ENCODE measurements at places on chromosomes 3 and 15.
A peak's percentile ranks its signal among the peaks of the same experiment; 100 is the strongest.

- DNase-seq: no peak
Measured at GRCh38 chr3:135311699-135312098, 516.6 kb downstream of the EPHB1 start.

DNA sequence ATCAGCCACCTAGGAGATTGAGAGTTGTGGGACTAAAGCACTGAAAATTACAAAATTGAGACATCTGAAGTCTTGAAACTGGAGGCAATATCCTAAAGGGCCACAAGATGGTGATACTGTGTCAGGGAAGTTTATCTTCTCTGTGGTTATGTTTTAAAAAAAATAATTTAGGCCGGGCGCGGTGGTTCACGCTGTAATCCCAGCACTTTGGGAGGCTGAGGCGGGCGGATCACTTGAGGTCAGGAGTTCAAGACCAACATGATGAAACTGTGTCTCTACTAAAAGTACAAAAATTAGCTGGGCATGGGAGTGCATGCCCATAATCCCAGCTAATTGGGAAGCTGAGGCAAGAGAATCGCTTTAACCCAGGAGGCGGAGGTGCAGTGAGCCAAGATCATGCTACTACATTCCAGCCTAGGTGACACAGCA lies 17.9 kb upstream of the NIT2 start:
- peak; percentile 78 for DNase-seq

DNA sequence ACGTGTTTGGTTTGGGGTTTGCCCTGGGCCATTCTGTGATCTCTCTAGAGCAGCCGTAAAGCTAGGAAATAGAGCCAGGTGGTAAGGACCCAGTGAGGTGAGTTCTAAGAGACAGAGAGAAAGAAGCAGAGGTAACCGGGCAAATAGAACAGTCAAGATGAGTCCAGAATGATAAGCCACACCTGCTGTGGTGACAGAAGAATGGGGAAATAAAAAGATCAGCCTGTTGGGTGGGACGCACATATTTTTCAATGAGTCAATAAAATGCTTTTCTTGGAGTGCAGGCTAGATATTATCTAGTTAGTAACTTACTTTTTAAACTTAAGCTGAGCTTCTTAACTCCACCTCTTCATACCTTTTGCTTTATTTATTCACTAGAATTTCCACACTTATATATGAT lies 135.0 kb downstream of the NFKBIZ start:
- DNase-seq: no peak

DNA sequence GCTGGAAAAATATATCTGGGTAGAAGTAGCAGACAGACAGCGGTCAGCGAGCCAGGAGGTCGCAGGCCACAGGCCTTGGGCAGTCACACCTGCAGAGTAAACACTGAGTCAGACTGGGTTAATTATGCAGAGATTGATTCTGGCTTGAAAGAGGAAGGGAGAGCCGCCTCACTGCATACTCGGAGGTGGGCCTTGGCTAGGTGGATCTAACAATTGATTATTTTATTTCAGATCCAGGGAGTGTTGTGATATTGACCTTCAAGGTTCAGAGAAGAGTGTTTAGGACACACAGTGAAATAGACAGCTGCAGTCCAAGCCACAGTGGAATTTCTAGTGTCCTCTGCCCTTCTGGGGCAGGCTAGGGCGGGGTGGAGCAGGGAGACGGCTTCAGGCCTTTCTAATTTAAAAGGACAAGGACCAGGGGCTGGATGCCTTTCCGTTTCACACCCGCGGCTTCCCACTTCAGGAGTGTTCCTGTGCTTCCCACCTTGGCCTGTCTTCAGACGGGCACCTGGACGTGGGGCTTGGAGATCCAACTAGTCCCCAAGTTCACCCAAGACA lies 237.3 kb downstream of the XXYLT1 start:
- no peak for DNase-seq

DNA sequence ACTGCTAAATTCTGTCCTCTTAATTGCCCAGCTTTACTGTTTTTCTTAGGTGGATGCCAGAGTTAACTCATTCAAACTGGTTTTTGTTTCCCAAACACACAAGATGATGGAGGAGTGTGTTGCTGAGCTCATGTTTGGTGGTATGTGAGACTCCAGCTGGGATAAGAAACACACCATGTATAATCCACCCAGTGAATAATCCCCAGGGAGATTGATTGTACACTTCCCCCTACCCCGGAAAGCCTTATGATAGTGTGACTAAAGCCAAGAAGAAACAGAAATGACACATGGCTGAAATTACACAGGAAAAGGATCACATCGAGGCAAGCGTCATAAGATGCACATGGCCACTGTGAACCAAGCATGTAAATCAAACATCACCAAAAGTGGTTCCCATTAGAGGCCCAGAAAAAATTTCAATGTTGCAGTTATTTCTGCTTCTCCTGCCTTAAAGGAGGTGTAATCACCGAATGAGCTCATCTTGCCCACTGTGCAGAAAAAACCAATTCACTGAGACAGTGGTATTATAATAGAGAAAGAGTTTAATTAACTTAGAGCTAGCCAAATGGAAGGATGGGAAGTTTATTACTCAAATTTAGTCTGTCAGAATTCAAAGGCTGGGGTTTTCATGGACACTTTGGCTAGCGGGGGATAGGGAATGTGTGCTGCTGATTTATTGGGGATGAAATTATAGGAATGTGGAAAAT lies 56.7 kb upstream of the MAGI1 start:
- DNase-seq: no peak

DNA sequence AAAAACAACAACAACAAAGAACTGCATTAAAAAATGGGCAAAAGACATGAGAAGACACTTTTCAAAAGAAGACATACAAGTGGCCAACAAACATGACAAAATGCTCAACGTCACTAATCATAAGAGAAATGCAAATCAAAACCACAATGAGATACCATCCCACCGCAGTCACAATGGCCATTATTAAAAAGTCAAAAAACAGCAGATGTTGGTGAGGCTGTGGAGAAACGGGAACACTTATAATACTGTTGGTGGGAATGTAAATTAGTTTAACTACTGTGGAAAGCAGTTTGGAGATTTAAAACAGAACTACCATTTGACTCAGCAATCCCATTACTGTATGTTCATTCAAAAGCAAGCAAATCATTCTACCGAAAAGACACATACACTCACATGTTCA lies 15.1 kb downstream of the EIF1B start:
- no peak for DNase-seq

GRCh38 chr3:134374105-134374790 lies at the start of gene AMOTL2:
Gene AMOTL2, minus strand, starts transcription at chr3:134374447. Its CDS starts 3,014 bp downstream, at chr3:134371433.
- no peak for DNase-seq

DNA sequence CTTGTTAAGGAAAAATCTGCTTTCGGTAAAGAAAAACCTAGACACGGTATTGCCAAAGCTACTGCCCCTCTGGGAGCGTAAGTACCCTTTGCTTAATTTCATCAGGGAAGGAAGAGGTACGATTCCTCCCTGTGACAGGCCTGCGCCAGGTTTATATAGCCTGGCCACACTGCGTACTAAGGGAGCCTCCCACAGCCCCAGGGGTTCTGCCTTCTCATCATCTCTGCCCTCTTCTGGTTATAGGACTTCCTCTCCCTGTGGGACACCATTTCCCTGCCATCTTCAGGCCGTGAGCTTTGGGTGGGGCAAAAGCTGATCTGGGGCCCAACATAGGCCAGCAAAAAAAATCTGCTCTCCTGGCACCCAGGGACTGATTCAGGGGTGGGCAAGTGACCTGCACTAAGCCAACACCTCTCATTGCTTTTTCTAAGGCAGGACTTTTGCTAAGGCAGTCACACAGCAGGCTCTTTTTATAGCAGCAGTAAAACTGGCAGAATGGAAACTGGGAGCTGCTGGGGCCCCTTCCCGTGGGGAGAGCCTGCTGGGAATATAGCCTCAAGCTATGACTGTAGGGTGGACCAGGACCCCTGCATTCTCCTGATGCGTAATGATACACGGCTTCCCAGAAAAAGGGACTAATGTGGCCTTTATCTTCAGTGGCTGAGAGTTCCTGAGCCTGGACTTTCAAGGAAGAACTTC lies 76.2 kb downstream of the PRICKLE2 start:
- DNase-seq: no peak

DNA sequence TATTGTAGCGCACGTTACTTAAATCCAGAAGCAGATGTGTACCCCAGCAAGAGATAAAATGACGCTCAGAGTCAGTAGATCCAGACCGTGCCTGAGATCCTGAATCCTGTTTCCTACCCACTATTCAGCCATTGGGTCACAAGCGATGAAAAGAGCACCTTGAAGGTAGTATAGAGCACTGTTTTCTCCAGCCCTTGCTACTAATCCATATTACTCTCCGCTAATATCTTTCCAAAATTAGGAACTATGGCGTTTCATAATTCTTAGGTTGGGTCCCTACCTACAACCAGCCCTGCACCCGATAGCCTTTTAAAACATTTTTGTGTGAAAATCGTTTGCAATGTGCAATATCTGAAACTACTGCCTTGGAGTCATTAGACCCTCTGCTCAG lies 596 bp downstream of the BTD start:
- no peak for DNase-seq

GRCh38 chr3:185528532-185528931 lies 23.9 kb downstream of the LIPH start:
- DNase-seq: no peak

DNA sequence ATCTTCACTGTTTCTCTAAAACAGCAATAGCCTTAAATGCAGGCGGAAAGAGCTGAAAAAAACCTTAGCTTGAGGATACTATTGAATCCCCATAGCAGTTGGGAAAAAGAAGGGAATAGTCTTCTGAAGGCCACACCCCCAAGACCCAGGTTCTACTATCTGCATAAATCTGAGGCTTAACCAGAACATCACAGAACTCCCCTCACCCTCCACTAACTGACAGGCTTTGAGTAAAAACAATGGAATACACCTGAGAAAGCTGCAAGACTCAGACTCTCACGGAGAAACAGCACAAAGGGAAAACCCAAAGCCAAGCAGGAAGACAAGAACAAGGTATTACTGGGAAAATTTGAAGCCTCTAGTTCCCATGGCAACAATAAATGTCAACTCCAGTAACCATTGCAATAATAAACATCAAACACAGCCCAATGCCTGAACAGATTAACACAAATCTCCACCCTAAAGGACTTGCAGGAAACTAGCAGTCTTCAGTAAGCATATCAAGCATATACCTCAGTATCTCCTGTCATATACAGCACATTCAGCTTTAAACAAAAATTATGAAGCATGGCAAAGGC lies 56.4 kb downstream of the TMCC1 start:
- no peak for DNase-seq

DNA sequence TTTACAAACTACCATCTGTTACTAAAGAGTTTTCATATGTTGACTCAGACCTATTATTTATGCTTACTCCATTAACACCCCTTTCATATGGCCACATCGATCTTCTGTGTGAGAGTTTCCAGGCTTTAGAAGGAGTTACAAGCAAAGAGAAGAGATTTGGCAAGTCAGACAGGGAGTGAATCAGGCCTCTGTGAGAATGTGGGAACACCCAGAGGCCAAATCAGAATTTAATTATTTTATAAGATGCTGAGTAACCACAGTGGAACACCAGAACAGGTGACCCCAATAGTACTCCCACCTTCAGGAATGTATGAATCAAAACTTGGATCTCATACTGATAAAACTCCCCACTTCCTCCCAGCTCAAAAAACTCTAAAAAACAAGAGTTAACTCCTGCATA lies 42.0 kb downstream of the IFT57 start:
- no peak for DNase-seq

DNA sequence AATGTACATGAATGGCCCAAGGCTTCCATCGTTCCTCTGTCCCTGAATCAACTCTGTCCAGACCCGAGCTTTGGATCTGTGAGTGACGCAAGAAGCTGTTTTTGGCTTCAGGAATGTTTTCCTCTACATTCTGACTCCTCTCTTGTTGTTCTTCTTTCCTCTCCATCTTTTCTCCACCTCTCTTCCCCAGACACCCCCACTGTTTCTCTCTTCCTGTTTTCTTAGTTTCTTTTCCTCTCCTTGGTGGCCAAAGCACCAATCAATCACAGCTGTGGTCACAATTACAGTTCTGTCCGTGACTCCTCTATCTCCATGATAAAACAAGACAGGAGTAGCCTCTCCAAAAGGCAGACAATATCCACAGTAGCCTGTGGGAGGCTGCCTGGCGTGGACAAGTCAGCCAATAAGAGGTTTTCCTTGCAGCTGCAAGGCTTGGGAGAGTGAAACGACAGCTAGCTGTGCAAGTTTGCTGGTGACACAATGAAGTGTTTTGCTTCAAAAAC lies 4.9 kb upstream of the TMEM212 start:
- no peak for DNase-seq

DNA sequence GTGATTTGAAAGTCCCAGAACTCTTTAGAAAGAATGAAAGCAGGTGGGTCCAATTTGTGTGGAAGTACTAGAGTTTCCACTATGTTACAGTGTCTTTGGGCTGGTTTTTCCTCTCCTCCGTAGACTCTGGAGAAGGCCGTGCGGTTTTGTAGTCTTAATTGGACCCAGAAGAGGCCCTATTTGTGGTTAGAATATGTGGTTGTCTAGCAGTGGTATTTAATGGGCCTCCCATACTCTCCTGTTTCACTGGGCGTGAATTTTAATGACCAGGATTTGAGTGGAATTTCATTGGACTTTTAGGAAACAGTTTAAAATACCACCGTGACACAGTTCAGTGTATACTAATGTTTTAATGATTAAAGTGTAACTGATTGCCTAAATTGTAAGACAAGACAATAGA lies 182.3 kb downstream of the BBX start:
- DNase-seq: no peak

GRCh38 chr3:38133209-38133556 lies 3.7 kb downstream of the ACAA1 start:
- no peak for DNase-seq

GRCh38 chr3:71397046-71397445 lies 186.5 kb downstream of the FOXP1 start:
- peak; percentile 68 for DNase-seq

GRCh38 chr3:149198611-149199010 lies 23.0 kb downstream of the CP start:
- no peak for DNase-seq

- no peak for DNase-seq
Measured at GRCh38 chr3:133413161-133414020, 13.5 kb downstream of the BFSP2 start.

GRCh38 chr15:48681353-48681752 lies 35.8 kb upstream of the FBN1 start:
- DNase-seq: no peak

DNA sequence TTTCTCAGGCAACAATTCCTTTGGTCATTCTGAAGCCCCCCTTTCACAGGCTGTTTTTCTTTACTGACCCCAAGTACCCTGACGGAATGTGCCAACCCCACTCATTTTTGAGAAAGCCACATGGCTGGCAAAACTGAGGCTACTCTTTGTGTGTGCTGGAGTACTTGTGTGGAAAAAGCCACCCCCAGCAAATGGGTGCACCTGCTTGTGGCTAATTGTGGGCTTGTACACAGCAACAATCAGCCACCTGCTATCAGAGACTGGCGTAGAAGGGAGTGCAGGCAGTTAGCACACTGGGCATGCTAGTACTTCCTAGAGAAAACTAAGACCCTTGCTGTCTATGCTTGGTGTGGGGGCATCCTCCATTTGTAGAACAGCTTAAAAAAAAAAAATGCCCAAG lies 110.1 kb upstream of the LMOD3 start:
- DNase-seq: no peak

Data from hematopoietic multipotent progenitor cell treated with erythropoietin and hydrocortisone succinate and interleukin-3 and kit ligand, for 17 days (in vitro differentiated cells).